Bone marrow (tissue), 2 donors: ENCODE measurements at places on chromosomes 6 and 20.
A peak's percentile ranks its signal among the peaks of the same experiment; 100 is the strongest.

DNA sequence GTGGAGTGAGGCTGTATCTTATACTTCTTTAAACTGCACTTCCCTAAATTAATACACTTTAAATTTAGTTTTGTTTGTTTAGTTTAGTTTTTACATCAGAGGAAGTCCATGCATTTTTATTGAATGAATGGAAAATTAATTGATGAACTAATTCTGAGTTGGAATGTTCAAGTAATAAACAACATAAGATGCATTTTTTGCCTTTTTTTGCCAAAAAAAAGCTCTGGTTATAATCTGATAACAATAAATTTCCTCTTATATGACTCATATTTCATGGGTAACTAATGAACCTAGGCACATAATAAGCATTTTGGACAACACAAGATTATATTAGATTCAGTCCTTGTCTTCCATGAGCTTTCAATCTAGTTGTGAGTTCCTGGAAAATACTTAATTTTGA, 323.1 kb downstream of the CENPW start:
- no peak for DNase-seq

DNA sequence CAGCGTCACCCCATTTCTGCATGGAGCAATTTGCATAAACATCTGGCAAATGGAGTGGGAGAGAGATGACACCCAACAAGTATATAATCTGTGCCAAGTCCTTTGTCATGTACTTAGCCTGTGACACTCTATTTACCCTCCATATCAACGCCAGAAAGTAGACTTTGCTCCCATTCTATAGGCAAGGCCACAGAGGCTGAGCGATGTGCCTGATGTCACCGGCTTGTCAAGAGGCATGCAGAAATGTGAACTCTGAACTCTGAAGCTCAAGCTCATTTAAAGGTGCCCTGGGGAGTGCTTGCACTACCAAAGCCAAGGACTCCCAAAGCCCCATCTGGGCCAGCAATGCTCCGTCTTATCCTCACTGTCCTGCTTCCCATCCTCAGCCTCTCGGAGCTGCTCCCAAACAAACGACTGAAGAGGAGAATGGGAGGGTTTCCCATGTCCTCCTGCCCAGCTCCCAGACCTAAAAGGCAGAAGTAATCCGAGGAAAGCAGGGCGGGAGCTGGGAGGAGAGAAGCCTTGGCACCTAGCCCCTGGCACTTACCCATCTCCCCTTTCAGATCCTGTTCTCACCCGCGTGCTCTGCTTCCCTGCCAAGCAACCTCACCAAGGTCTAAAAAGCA, 9.2 kb downstream of the CPNE5 start:
- DNase-seq = no peak

DNA sequence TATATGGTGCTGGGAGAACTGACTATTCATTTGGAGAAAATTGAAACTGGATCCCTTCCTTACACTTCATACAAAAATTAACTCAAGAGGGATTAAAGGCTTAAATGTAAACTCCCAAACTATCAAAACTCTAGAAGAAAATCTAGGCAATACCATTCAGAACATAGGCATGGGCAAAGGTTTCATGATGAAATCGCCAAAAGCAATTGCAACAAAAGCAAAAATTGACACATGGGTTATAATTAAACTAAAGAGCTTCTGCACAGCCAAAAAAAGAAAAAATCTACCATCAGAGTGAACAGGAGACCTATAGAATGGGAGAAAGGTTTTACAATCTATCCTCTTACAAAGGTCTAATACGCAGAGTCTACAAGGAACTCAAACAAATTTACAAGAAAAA, 851.3 kb upstream of the MAN1A1 start:
- no peak for DNase-seq

GRCh38 chr6:129104131-129104530, 221.2 kb downstream of the LAMA2 start:
- DNase-seq = no peak

GRCh38 chr20:46030284-46031013, 1.4 kb downstream of the SLC12A5 start:
- no peak for DNase-seq

- DNase-seq = peak; percentile 29
Observed at GRCh38 chr20:37202267-37202943, 23.1 kb upstream of the MROH8 start.

DNA sequence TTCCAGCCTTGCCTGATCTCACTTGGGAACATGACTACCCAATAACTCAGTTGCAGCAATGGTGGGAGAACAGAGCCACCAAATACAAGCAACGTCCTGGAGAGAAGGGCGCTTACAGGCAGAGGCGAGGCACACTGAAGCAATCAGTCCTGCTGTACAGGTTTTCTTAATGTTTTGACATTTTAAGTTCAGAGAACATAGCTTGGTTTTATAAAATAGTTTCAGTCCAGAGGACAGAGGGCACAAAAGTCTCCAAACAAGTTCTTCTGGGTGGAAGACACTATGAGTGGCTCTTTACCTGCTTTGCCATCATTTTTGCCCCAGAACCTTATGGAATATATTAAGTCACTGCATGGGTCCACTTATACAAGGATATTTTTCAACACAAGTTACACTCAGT, 103.4 kb upstream of the KCNG1 start:
- DNase-seq = no peak

- peak; percentile 71 for DNase-seq
Observed at GRCh38 chr6:30557683-30557981, 537 bp downstream of the PRR3 start.

GRCh38 chr20:62631336-62632308, 10.7 kb upstream of the SLCO4A1 start:
- DNase-seq = no peak

DNA sequence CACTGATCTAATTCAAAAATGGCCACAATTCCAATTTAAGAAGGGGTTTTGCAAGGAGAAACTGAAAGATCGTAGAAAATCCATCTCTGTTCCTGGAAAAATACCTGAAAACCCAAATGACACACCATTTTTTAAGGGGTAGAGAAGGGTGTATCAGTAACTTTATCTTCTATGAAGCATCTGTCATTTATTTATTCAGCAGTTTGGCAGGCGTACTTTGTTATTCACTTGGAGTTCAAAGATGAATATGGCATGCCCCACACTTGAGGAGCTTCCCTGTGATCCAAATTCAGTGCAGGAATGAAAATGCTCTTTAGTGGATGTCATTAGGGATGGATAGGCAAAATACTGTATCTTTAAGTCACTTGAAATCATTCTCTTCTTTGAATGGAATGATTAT, 7.2 kb downstream of the HINT3 start:
- no peak for DNase-seq

DNA sequence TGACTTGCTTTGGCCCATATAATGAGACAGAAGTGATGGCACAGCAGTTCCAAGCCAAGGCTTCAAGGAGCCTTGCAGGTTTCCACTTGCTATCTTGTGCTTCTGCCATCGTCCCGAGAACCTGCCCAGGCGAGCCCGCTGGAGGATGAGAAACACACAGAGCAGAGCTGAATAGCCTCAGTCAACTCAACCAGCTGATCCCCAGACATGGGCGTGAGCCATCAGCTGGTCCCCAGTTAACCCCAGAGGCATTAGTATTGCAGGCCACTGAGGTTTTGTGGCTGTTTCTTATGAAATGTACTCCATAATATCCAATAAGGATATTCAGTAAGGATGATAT, 81.7 kb upstream of the SHLD1 start:
- DNase-seq = no peak

DNA sequence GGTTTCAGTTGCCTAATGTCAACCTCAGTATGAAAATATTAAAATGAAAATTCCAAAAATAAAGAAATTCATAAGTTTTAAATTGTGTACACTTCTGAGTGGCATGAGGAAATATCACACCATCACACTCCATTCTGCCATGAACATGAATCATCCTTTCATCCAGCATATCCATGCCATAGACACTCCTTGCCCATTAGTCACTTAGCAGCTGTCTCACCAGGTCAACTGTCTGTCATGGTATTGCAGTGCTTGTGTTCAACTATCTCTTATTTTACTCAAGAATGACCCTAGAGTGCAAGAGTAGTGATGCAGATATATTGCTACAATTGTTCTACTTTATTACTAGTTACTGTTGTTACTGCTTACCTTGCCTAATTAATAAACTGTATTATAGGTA, 712.4 kb downstream of the EPHA7 start:
- DNase-seq = no peak

GRCh38 chr20:11726026-11726425, 191.7 kb upstream of the BTBD3 start:
- no peak for DNase-seq

DNA sequence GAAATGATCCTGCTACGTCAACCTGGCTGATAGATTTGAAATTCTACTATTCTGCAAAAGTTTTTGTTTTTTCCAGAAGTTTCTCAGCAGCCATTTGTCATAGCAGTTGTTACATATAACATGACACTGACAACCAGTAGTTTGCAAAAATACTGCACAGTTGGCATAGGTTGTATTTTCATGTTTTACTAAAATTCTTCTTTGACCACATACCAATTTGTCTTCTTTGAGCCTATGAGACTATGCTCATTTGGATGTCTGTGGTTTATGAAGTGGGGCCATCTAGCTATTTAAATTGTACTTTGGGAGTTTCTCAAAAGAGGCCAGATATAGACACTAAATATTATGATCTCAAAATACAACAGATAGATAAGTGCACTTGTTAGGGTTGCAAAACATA, 104.9 kb upstream of the PREP start:
- no peak for DNase-seq

GRCh38 chr6:139580592-139581484, 206.4 kb upstream of the CITED2 start:
- no peak for DNase-seq

DNA sequence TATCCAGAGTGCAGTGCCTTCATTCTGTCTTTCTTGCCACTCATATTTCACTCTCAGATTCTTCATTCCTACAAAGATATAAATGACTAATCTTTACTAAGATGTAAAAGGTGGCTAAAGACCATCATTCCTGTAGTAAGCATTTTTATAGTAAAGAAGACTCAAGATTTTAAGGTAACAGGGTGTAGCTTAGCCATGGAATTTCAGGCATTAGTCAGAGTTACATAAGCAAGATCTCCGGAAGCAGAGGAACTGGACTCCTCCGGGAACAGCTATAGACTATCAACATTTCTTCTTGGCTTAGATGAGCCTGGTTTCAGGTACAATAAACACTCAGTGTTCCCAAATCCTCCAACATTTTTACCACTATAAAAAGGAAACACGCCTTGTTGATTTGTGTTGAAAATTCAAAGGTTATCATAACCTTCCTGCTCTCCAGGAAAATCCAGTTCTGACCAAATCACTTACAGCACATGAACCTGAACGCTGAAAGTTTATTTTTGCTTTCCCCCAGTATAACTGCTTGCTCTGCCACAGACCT, 23.7 kb downstream of the SERPINB1 start:
- DNase-seq = no peak

DNA sequence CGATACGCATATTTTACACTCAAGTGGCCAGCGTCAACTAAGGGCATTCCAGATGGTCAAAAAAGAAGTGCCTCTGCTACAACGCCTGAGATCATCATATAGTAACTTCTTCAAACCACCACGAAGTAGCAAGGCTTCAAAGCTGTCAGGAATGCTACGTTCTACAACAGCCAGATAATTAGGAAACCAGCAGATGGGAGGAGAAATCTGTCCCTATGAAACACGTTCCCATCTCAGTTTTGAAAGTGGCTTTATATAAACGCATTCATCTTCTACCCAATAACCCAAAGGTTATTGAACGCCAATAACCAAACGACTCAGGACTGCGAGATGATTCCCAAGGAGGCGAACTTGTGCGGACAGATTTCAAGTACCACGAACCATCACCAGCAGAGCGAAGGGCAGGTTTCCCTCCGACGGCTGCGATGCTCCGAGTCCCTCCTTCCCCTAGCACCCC, 1.2 kb downstream of the ABHD12 start:
- no peak for DNase-seq

GRCh38 chr20:38255393-38255792, 5.1 kb downstream of the KIAA1755 start:
- no peak for DNase-seq
